GM03348 (cell line): ENCODE measurements at places on chromosomes 12 and 14.

GRCh38 chr12:46364777-46365580 lies 7.6 kb downstream of the SLC38A2 start:
- DNase-seq = no peak

GRCh38 chr12:16271062-16271461 lies 6.4 kb downstream of the SLC15A5 start:
- DNase-seq = no peak

- no peak for DNase-seq
Observed at GRCh38 chr14:103626146-103626850, 2.7 kb upstream of the KLC1 start.

DNA sequence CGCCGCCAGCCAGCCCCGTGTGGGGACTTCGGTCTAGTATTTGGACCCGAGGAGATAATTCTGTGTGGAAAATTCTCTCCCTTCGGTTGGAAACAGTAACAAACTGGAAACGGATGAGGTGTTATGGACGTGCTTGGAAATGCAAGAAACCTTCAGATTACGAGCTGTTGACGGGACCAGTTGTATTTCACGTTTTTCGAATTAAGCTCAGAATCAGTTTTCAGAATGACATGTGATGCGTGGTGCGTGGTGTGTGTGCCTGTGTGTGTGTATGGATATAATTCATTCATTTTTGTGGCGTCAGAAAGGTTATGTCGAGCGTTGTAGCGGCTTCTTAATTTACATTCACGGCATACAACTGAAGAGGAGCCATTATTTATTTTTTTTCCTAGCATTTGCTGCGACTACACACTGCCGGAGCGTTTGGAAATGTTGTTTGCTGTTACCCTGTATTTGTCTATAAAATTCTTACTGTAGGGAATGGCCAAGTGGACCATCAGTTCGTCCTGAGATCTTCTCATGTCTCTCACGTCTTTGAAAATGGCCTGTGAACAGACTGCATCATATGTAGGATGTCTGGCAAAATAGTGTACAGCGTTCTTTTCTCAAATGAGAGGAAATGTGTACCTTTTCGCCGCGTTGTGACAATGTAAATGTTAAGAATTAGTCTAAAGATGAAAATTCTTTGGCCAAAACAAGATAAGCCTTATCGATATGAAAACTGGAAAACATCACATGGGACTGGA lies 1.3 kb downstream of the TRAF3 start:
- no peak for DNase-seq

DNA sequence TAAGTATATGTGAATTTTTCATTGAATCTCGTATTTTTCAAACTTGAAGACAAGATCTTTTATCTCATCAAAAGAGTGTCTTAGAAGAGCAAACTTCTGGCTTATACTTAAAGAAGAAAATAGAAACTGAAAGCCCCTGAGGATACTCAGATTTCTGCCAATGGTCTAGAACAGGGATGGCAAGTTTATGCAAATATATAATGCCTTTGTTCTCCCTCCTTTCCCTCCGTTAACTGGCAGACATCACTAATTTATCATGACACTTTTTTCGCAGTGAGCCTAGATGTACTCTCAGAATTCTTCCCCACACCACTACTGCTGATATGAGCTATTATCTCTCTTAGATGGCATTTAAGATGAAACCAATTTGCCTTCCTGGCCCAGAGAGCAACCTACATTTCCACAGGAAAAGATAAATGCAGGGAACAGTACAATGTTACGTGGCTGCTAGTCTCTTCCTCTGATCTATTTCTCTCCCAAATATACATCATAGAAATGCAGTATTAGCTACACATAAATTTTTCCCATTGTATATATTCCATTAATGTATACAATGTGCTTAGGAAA lies 40.0 kb upstream of the DAAM1 start:
- DNase-seq = no peak

DNA sequence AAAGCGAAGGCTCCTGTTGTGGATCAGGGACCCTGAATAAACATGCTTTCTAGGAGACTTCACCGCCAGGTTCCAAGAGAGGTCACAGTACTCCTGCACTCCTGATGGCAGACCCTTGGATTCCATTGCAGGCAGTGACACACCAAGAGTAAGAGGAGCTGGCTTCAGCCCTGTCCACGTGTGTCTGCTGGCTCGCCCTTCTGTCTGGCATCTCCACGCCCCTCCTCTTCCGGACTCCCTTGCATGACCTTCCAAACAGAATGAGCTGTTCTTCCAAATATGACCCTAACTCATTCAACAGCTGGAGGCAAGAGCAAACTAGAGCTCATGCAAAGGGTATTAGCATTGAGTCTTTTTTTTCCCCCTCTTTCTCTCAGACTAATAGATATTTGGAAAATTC lies 233.0 kb upstream of the PLEKHG7 start:
- DNase-seq = peak; percentile 29

DNA sequence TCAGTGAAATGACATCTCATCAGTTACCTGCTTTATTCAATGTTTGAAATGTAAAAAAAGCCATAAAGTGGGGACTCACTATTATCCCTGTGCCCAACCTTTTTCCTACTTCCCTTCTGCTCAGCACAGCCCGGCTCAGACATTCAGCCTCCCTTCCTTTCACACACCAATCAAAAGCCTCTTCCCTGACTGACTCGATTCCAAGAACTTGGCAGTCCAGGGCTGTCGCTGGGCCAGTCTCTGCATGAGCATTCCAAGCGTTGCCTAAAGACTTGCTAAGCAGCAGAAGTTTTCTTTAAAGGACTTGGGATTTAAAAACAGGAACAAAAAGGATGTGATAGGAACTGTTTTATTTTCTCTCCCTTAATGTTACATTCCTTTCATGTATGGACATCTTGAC lies 22.7 kb downstream of the ITPR2 start:
- peak; percentile 78 for DNase-seq

DNA sequence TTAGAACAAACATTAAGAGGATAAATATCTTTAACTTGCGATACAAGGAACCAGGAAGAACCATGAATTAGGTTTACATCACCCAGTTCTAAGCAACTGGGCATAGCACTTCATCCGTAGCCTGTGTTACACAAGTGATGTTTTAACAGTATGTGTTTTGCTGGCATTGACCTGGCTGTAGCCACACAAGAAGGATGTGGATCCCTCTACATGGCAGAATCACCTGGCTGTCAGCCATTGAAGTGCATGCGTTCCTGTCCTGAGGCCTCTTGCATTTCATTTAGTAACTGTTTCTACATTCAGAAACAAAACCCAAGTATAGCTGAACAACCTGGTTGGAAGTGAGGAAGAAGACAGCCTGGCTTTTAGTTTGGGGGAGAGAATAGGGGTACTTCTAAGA lies 72.2 kb downstream of the TGFB3 start:
- DNase-seq = no peak

DNA sequence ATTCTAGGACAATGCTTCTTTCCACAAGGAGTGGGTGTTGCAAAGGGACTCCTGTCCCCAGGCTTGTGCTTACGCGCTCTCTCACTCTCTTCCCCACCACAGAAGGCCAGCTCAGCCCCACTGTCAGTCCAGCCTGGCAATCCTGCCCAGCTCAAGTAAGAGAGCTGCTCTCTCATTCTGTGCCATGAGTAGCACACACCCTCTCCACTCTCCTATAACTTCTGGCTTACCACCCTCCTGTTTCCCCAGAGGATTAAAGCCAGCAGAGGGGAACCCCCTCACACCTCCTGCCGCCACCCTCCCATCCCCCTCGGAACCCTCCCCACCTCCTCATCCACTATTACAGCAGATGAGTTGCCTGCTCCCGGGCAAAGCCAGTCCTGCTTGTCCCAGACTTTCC lies 17.1 kb downstream of the NCKAP5L start:
- peak; percentile 2 for DNase-seq

GRCh38 chr12:123080634-123081033 lies 70.3 kb downstream of the PITPNM2 start:
- DNase-seq = no peak

- peak; percentile 21 for DNase-seq
Observed at GRCh38 chr14:72906879-72907278, 13.0 kb upstream of the DPF3 start.

GRCh38 chr14:96134508-96134907 lies 70.1 kb upstream of the BDKRB2 start:
- DNase-seq = no peak

DNA sequence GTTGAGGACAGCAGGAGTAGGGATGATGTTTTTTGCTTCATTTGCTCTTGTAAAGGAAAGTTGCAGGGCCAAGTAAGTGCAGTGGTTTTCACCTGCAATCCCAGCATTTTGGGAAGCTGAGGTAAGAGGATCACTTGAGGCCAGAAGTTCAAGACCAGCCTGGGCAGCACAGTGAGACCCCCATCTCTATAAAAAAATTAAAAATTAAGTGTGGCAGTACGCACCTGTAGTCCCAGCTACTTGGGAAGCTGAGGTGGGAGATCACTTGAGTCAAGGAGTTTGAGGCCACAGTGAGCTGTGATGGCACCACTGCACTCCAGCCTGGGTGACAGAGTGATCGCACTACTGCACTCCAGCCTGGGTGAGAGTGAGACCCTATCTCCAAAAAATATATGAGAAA lies 10.8 kb downstream of the DPF3 start:
- DNase-seq = no peak

- no peak for DNase-seq
Observed at GRCh38 chr12:76778364-76778763, 14.4 kb downstream of the ZDHHC17 start.

DNA sequence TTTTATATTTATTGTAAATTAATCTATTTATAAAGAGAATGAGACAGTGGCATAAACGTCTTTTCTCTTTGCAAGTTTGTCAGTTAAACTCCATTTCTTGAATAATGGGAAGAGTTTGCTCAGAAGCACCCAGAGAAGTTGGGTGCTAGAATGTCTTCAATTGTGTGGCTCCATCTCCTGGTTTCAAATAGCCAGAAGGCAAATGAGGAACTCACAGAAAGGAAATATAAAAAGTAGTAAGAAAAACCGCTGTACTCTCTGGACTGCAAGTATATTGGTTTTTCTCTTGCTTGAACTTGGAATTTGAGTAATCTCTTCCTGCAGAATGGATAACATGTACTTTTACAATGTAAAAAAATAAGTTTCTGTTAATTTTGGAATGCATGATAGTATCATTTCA lies 217.5 kb downstream of the DPY19L2 start:
- DNase-seq = no peak

DNA sequence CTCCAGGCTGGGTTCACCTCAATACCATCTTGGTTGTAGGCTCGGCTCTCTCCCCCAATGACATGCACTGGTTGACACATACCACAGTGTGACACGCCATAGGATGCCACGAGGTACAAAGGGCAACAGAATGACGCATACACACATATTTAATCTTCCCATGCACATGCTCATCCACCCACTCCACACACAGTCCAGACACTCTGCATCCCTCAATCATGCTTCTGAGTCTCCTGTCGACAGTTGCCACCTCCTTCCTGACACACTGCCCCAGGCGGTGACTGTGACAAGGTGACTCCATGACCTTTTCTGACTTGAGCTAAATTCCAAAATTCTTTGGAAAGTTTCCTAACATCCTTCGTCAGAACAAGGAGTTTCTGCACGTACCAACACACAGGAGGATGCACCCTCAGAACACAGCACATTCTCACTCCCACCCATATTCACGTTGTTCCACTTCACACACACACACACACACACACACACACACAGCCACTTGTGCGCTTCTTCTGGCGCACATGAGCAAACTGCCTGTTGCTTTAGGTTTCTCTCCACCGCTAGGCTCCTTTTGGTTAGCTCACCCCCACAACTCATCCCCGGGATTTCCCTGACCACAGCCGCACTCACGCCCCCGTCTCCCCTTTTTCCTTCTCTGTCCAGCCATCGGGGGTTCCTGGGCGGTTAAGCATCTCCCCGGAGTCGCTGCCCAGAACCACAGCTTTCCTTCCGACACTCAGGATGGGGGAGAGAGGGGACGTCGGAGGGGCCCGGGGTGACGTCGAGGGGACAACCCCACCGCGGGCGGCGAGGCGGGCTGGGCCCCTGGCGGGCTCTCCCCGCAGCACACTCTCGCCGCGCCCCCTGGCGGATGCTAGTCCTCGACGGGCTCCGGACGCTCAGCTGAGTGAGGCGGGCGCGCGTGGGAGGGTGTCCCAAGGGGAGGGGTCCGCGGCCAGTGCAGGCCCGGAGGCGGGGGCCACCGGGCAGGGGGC lies 536 bp upstream of the WNT1 start:
- DNase-seq = peak; percentile 85

GRCh38 chr12:33605757-33606156 lies 166.1 kb upstream of the SYT10 start:
- peak; percentile 4 for DNase-seq

GRCh38 chr14:31207755-31208545 lies at the start of gene HECTD1:
TSS of gene HECTD1 (minus strand) at chr14:31207793. CDS start at chr14:31205936, 1,857 bp downstream.
- DNase-seq = peak; percentile 97

DNA sequence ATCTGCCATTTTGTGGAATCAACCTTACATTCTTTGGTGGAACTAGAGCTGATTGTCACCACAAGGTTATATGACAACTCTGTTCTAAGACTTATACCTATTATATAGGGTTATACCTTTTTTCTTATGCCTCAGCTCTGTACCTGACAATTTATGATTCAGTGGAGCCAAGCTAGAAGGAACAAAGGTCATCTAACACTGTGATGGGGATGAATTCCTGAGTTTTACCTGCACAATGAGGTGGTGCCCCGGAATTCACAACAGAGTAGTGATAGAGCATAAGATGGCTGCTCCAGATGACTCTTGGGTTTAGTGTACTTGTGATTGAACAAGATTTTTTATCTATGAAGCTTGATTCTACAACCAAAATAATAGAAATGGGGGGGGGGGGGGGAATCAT lies 207.3 kb downstream of the PCNX1 start:
- DNase-seq = no peak

DNA sequence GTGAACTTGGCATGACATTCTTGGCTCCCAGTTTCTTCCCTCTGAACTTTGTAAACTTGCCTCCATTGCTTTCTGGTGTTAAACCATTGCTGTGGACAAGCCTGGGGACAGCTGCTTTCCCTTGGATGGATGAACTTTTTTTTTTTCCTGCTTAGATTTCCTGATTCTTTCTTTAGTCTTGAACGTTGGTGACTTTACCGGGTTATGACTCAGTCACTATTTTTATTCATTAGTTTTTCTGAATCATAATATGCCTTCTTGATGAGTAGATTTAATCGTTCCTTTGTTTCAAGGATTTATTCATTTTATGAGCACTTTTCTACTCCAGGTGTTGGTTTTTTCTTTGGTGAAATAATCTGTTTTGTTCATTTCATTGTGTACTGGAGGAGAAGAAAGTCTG lies 155.0 kb upstream of the RTL1 start:
- DNase-seq = no peak

DNA sequence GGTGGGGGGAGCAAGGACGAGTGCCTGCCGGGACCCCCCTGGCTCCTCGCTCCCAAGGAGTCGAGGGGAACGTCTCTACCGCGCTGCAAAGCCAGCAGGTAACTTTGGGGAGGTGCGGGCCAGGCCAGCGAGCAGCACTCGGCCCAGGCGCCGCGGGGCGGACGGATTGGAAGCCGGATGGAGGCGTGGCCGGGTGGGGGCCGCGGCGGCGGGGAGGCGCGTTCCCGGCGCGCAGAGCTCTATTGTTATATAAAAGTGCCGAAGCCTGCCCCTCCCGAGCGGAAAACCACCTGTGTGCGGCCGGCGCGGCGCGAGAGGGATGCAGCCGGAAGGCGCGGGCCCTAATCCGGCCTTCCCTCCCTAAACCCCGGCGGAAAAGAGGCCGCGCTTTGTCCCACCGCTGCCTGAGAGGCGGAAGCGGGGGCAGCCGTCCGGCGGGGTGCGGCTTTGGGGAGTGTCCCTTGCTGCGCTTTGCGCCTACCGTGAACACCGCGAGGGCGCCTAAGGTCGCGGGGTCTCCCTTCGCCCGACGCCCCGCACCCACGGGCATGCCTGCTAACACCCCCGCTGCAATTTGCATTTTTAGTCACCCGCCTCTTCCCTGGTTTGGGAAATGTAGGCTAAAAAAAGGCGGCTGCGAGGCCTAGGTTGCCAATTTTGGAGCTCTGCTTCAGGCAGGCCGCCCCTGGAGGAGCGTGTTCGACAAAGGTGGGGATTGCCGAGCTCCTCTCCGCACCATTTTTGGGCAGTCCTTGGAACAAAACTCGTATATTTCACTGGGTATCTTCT lies 1.7 kb upstream of the DUSP6 start:
- DNase-seq = peak; percentile 80
